Natural killer cell treated with Interleukin-12 subunit alpha and Interleukin-12 subunit beta and Interleukin-15 and Interleukin-18, amount 100 ng/mL, for 72 hours (primary cell): ENCODE measurements at places on chromosomes 13 and 19.

DNA sequence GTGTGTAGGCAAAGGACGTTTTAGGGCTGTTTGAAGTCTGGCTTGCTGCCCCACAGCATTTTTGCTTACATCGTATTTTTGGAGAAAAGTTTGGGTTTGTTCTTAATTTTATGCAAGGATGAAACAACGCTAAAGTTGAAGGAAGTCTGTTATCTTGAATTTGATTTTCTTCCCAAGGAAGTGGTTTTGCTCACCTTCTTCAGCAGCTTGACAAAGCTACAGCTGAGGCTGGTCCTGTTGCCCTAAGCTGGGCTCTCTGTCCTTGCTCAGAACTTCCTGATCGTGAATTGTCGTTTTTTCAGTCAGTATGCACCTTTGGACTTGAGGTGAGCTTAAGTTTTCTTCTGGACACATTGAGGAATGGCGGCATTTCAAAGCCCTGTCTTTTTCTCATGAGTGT, 62.1 kb upstream of the GSX1 start:
- no peak for DNase-seq

DNA sequence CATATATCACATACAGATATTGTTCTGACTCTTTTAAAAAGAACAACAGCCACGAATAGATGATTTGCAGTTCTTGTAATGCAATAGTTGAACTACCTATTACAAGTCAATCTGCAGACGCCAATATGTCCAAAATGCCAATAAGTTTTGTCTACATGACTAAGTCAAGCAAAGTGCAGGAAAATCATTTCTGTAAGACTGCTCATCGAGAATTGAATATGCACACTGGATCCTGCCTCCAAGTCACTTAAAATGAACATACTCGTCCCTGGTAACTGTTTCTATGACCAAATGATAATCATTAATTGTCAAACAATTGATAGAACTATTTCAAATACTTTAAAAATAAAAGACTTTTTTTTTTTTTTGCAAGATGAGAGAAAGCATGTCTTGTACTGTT, 375.6 kb downstream of the ITGBL1 start:
- no peak for DNase-seq

DNA sequence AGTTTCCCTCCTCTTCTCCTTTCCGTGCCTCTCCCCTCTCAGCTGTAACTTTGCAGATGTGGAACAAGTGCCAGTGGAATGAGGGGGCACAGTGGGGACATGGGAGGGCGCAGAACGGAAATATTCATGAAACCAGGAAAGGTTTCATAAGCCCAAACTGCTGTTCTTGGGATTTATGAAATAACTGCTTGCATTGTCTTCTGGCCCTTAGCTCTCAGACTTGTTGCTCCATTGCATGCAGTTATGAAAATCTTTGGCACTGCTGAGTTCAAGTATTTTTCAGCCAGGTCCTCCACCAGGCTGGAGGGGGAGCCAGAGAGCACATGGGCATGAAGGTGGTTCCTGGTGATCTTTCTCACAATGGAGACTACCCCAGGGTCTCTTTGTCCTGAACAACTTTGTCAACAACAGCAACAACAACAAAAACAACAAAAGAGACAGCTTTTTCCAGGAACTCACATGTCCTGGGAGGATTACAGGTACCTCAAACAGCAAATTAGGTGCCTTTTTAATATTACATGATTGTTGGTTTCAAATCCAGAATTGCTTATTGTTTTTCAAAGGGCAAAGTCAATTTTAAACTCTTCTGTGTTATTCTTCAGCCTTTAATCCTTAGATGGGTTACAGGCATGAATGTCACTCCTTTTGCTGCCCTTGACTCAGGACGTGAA, 1.5 kb downstream of the RGCC start:
- no peak for DNase-seq

DNA sequence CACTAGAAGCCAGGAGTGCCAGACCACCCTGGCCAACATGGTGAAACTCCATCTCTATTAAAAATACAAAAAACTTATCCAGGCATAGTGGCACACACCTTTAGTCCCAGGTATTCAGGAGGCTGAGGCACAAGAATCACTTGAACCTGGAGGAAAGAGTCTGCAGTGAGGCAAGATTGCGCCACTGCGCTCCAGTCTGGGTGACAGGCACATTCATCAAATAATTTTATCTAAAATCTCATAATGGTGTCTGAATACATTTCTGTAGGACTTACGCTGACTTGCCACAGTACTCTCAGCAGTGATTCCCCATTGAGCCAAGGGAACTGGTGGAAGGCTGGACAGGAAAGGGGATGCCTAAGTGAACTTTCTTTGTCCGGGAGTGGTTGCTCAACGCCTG, 4.3 kb upstream of the ZNF28 start:
- no peak for DNase-seq

DNA sequence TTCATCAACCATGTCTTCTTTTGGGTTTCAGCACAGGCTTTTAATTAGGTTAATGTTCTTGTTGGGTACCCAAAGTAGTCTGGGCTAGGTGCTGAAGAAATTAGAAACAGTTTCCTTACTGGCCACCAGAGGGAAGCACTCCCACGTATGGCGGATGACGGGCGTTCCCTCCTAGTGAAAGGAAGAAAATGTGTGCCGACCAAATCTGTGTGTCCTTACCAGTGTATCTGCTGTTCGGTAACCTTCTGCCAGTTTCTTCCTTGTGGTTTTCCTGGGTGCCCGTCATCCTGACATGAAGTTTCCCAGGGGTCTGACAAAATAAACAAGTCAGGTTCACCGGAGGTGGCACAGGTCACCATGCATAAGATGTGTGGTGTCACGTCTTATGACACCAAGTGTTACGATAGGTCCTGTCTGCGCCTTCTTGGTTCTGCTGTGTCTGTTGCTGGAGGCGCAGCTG, 6.0 kb upstream of the WDR88 start:
- no peak for DNase-seq

DNA sequence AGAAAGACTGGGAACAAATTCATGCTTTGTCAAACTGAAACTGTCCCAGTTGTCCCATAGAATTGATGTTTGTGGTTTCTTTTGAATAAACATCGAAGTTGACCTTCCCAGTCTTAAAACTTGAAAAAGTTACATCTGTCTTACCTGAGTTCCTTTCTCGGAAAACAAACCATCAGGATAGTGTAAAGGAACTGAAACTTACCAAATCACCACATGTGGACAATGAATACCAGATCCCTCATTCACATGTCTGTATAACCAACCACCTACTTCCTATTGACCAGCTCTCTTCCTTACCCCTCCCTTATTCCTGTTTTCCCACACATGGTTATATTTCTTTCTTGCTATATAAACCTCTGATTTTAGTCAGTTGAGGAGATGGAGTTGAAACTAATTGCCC, 791.7 kb upstream of the PCDH20 start:
- DNase-seq, result no peak

GRCh38 chr13:32845952-32846950, 170.0 kb upstream of the KL start:
- DNase-seq, result no peak

DNA sequence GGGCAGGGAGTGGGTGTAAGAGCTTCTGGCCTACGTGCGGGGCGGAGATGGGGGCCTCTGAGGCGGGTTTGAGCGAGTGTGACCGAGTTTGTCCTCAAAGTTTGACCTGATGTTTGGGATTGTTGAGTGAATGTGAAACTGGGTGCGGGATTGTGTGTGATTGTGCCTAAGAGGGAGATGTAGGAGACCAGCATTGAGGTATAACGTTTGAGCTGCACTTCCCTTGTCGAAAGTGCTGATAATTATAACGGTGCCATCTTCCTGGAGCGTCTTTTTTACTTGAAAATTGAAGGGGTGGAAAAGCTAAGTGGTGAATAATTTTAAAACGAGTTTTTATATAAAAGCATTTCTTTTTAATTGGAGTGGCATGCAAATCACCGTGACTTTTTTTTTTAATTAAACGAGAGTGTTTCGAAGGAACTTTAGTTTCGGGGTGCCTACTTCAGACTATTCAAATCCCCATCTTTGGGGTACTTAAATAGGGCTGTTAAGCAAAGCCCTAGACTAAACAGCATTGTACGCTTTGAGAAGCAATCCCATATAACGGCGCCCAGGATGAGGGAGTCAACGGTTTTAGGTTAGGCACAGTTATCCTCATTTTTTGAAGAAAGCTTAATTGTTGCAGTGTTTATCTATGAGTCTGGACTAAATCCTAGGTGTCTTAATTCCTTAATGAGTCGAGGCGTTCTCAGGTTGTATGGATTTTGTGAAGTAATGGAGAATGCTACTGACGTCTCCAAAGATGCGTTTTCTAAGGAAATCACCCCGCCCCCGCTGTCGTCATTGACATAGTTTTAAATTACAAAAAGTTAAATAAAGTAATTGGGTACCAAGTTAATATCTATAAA, 594 bp downstream of the ZNF146 start:
- no peak for DNase-seq

GRCh38 chr13:75963302-75963701, 327.2 kb downstream of the LMO7 start:
- DNase-seq, result no peak

- DNase-seq, result no peak
Observed at GRCh38 chr13:113124211-113124970, 1.8 kb downstream of the F10 start.

- DNase-seq, result no peak
Observed at GRCh38 chr19:49453757-49454240, 774 bp downstream of the ALDH16A1 start.

- no peak for DNase-seq
Observed at GRCh38 chr13:100898431-100898830, 223.8 kb upstream of the TMTC4 start.

DNA sequence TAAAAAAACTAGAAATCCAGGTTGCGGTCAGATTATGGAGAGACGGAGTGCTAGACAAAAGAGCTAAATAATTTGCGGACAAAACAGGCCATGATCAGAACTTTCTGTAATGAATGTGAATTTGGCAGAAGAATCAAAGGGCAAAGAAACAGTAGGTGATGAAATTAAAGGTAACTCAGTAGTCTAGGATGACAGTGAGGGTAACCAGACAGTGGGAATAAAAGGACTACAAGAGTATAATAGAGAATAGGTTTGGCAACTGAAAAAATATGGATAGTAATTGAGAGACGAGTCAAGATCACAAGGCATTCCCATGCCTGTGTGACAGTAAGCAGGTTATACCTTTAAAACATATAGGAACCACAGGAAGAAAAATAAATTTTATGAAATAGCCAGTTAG, 35.9 kb downstream of the CAB39L start:
- no peak for DNase-seq

DNA sequence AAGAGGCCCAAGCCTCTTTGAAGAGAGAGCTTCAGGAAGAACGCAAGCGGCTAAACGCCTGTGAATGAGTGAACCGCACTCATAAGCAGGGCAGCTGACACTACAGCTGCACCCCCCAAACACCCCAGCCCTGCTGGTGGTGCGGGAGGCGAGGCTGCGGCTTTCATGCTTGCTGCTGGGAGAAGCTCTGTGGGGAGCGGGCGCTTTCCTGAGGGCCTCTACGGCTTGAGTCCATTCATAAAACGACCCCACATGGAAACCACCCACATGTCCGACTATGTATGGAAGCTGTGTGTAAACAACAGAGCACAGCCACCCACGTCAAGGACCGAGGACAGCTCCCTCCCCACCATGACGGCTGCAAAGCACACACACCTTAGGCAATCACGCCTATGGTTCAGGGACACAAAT, 5.5 kb downstream of the AP3D1 start:
- DNase-seq, result no peak

DNA sequence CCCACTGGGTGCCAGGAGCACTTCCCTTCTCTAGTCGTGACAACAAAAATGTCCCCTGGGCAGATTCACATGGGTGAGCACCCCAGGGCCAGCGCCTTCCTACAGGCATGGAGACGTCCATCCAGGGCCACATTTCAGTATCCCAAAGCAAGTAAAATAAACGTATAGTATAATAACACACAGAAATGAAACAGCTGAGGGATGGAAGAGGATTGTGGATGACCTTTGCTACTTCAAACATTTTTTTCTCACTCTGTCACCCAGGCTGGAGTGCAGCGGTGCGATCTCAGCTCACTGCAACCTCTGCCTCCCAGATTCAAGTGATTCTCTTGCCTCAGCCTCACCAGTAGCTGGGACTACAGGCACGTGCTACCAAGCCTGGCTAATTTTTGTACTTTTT, 28.2 kb downstream of the CILP2 start:
- no peak for DNase-seq

- DNase-seq, result peak; percentile 70
Observed at GRCh38 chr19:38557205-38557799, 60.5 kb downstream of the MAP4K1 start.

GRCh38 chr13:51605698-51606097, 21.4 kb downstream of the WDFY2 start:
- no peak for DNase-seq

- DNase-seq, result no peak
Observed at GRCh38 chr13:27172495-27172842, 858 bp upstream of the USP12 start.

- no peak for DNase-seq
Observed at GRCh38 chr13:50225193-50226155, 210.2 kb downstream of the KCNRG start.

- DNase-seq, result no peak
Observed at GRCh38 chr19:10809651-10810285, 26.2 kb downstream of the TMED1 start.

DNA sequence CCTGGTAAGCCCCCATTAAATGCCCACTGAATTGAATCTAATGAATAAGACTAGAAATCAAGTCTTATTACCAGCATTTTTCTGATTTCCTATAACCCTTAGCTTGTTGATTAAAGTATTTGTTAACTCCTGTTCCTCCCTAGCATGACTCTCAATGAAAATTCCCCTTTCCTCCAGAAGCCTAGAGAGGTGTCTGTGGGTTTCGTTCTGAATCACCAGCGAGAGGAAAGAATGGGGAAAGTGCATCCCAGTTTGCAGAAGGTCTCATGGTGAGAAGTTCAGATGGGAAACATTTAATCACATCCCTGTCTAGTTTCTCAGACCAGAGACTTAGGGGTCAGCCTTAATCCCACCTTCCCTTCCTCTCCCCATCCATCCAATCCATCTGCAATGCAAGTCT, 26.9 kb downstream of the POU2F2 start:
- no peak for DNase-seq

GRCh38 chr13:112443995-112444311, 67.8 kb downstream of the SPACA7 start:
- DNase-seq, result no peak

GRCh38 chr13:94692030-94692429, 20.3 kb downstream of the SOX21 start:
- no peak for DNase-seq

DNA sequence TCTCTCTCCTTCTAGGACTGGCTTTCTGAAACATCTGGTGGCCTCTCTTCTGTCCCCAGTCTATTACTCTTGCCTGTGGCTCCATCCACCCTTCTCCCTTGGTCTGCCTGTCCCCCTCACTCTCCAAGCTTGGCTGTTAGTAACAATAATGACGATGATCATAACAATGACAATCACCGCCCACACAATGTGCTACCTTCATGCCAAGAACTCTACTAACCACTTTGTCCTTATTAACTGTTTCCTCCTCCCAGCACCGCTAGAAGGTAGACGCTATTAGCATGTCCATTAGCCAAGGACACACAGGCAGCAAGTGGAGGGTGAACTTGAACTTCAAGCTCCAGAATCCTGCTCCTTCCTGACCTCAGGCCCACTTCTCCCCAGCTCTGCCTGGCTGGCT, 2.7 kb downstream of the GYS1 start:
- no peak for DNase-seq

GRCh38 chr13:87005511-87005910, 665.7 kb upstream of the SLITRK5 start:
- DNase-seq, result no peak

- DNase-seq, result no peak
Observed at GRCh38 chr19:3604987-3605343, 1.7 kb downstream of the TBXA2R start.
